Stimulated activated naive CD4-positive, alpha-beta T cell treated with Interleukin-2 at 50 U/mL for 16 hours (primary cell): ENCODE measurements at places on chromosomes 5 and 9.

- no peak for DNase-seq
These were observed 2.7 kb downstream of the PCDHGC3 start for GRCh38 chr5:141478321-141478945.

GRCh38 chr5:56085193-56085592 is 90.4 kb upstream of the IL6ST start:
- no peak for DNase-seq

- DNase-seq = no peak
These were observed 11.0 kb downstream of the DBH start for GRCh38 chr9:133647148-133647547.

- DNase-seq = no peak
These were observed 79.5 kb downstream of the CFAP77 start for GRCh38 chr9:132489536-132489935.

GRCh38 chr9:95336281-95336680 is 18.8 kb upstream of the FANCC start:
- DNase-seq = no peak

DNA sequence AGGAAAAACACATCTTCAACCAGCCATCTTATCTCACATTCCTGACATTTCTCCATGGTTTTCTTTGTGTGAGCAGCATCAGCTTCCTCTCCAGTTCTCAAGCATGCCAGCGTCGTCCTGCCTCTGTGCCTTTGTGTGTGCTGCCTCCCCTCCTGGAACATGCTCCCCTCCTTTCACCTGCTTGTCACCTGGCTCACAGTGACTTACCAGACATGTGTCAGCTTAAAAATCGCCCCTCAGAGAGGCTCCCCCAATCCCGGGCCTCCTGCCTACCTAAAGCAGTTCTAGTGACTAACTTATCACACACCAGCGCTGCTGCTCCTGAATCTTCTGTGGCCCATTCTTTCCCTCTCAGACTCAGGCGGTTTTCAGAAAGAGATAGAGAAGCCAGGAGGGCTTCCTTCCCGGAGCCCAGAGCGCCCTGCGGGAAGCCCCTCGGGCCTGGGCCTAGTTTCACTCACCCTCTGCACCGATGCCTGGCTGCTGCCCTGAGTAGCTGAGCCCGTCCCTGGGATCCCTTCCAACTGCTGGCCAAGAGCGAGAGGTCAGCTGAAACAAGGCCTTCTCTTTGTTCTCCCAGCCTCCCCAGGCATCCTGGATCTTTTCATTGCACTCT is 51.1 kb upstream of the MVB12B start:
- no peak for DNase-seq

DNA sequence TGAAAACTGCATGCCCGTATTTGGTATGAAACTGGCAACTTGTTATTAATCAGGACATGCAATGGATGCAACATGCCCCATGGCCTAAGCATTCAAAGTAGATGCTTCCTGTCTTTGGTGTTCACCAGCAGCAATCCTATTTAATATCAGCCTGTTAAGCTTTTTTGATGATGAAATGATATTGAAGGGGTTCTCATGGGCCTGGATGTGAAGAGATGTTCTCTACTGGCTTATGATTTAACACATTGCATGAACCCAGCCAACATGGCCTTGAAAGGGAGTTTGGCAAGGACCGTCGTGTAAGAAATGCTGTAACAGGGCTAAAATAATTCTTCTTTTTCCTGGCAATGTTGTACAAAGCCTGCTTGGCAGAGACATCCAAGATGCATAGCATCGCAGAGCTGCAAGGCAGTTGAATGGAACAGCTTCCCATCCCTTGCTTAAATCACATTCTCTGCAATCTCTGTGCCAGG is 111.2 kb downstream of the SMARCA2 start:
- DNase-seq = no peak

DNA sequence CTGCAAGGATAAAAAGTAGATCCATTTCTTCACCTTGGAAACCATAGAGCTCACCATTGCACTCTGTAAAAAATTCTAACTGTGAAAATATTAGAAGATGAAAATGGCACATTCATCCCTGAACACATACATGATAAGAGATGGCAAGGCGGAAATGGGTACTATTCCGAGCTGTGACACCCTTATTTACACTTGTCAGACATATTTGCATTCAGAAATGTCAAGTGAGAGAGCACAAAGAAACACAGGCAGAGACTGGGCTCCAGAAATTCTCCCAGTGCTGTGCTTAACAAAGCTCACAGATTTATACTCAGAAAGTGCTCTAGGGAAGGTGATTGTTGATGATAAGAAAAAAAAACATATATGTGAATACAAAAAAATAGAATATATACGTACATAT is 170.3 kb upstream of the PUM3 start:
- DNase-seq = no peak

- no peak for DNase-seq
These were observed 1.9 kb upstream of the ZNF79 start for GRCh38 chr9:127422133-127422782.

- peak; percentile 19 for DNase-seq
These were observed 10.6 kb downstream of the MYOZ3 start for GRCh38 chr5:150671509-150672236.

GRCh38 chr5:106873568-106873967 is 797.2 kb downstream of the EFNA5 start:
- DNase-seq = no peak

- DNase-seq = no peak
These were observed 38.6 kb upstream of the KCNMB1 start for GRCh38 chr5:170427672-170428236.

DNA sequence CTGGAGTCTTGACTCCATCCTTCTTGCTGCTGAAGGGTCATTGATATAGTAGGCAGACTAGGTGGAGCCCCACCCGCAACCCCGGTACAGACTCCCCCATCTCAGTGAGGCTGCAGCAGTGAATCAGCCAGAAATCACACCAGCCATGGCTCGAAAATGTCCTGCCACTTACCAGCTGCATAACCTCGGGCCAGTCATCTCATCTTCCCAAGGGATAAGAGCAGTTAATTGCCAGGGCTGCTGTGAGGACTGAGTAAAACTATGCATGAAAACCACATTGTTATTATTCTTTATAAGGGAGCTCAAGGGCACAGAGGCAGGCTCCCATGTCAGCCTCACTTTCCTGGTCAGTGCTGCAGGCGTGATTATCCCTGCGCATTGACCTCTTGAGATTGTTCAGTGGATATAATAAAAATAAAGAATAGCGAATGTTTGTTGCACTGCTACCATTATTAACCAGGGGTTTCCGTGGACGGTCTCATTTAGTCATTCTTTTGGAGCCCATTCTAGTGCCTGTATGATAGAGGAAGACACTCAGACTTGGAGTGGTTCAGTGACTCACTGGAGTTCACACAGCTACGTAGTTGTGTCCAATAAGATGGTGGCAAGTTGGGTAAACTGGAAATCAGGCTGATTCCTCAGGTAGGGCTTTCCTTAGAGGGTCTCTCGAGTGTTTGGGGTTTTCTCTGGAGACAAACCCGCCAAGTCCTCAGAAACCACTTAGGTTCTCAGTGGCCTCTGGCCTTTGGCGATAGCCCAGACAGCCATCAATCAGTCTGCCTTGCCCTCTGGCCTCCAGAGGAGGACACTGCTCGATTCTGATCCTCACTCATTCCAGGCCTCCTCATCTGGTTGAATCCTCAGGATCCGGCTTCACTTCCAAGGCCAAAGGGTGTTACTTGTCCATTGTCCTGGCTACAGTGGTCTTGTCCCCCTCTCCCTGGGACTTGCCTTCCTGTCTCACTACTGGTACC is 39.9 kb downstream of the COL15A1 start:
- DNase-seq = no peak

GRCh38 chr9:98135938-98136337 is 16.9 kb upstream of the TRIM14 start:
- no peak for DNase-seq

DNA sequence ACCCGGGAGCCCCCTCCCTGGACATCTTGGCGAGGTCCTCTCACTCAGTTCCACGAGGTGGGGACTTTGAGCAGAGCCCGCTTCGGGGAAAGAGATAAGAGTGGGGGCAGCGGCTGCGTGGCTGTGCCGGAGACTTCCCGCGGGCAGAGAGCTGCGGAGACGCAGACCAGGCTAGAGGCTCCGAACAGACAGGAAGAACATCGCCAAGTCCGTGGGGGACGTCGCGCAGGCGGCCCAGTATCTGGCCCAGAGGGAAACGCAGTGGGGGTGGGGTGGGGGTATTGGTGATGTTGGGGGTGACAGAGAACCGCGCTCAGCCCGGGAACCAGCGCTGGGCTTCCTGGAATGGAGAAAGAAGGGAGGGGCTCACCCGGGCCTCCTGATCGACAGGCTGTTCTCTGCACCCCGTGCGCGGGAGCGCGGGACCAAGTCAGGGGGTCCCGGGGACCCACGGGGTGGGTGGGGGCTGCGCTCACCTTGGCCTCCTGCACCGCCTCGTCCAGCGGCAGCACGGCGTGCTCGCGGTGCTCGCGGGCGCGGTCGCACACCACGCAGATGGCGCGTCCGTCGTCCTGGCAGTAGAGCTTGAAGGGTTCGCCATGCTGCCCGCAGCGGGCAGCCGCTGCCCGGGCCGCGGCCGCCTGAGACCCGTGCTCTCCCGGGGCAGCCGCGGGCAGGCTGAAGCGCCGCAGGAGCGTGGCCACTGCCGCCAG is 727 bp downstream of the TRIM7 start:
- DNase-seq = no peak

GRCh38 chr5:127228540-127229184 is 61.9 kb upstream of the MEGF10 start:
- DNase-seq = no peak

DNA sequence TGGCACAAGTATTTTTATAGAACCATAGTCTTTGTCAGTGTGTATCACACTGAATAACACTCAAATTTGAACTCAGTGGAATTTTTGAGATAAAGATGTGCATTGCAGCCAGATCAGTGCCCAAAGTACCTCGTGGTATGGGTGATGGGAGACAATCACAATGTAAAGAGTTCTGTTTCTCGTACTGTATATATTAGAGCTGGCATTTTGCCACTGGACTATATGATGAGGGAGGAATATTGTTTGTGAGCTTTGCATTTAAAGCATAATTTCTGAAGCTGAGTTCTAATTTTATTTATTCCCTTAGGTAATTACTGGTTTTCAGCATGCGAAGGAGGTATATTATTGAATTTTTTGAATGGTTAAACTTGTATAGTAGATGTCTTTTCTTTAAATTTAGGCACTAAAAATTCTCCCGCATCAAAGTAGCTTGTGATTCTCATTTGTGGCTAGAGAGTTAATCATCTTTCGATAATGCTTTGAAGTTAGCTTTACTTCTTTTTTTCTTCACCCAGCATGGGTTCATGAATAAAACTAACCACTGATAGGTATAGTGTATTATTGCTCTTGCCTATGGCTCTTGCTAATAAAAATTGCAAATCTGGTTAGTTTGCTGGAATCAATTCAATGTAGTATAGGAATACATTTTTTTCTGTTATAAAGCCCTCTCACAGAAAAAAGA is 43.1 kb downstream of the PAM start:
- DNase-seq = no peak

- no peak for DNase-seq
These were observed 719.6 kb upstream of the WWC1 start for GRCh38 chr5:167571824-167572223.

GRCh38 chr9:35287987-35288632 is 126.3 kb downstream of the UNC13B start:
- DNase-seq = no peak
